Melanocyte of skin (primary cell): ENCODE measurements at places on chromosomes 2 and 18. TPM values are rescaled to one million over a fixed set of nuclear protein-coding genes. Genes with fewer than 3 reads are reported as not detected.

Gene RPRM
- total RNA-seq = not detected in 2 replicates

Gene NDUFV2
- total RNA-seq = 110 and 175 TPM in 2 replicates

Gene ATOH8
- total RNA-seq = 9.0 and 9.9 TPM in 2 replicates

Gene FOSL2
- total RNA-seq = 18.6 and 25.4 TPM in 2 replicates

Gene MDH1B
- 1.4 and 2.5 TPM in 2 replicates for total RNA-seq

Gene PER2
- 0.93 and 2.0 TPM in 2 replicates for total RNA-seq

Gene MEIS1
- total RNA-seq = 8.0 and 10.3 TPM in 2 replicates

Gene SPATA3
- not detected in 2 replicates for total RNA-seq

Gene BMP10
- not detected in 2 replicates for total RNA-seq

Gene SAG
- total RNA-seq = not detected in 2 replicates

Gene ADD2
- total RNA-seq = 0.67 and 2.6 TPM in 2 replicates

Gene STPG4
- total RNA-seq = 0.31 and 0.33 TPM in 2 replicates

Gene DSEL
- 2.8 and 6.5 TPM in 2 replicates for total RNA-seq

Gene ALPG
- total RNA-seq = not detected in 2 replicates

Gene RAX
- total RNA-seq = not detected in 2 replicates

Gene FMNL2
- total RNA-seq = 1.7 and 6.5 TPM in 2 replicates

Gene FAM161A
- total RNA-seq = 4.3 and 8.5 TPM in 2 replicates

Gene CCDC178
- total RNA-seq = 0.67 TPM in 1 of 2 replicates, not detected in the other

Gene PPP1R1C
- total RNA-seq = 0.34 and 0.73 TPM in 2 replicates
